ENCODE measurements at places on chromosomes 2 and 18.

- H3K4me1 ChIP-seq, result peaks cover 4% of the 10 kb centered on the region
- no peaks in the 10 kb centered on the region for H3K36me3 ChIP-seq
- H3K27me3 ChIP-seq, result no peaks in the 10 kb centered on the region
- no peak overlapping the region for H3K4me3 ChIP-seq
- no peak overlapping the region for H3K27ac ChIP-seq
- no peak for DNase-seq
Observed at GRCh38 chr2:119701352-119701751, 22.4 kb downstream of the TMEM177 start.

DNA sequence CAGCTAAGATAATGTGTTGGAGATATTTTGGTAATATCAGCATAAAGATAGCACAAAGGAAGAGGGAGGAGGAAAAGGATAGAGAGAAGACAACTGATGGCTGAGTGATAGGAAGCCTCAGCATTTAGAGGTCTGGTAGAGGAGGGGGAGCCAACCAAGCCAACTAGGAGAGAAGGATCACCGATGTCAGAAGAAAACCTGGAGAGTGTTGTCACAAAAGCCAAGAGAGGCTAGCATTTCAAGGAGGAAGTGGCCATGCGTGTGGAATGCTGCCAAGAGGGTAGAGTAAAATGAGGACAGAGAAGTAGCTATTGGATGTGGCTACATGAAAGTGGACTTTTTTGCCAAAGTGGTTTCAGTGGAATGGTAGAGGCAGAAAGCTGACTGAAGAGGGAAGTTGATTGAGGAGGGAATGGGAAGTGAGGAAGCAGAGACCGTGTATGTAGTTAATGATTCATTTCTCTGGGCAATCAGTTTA lies 34.3 kb downstream of the LCLAT1 start:
- H3K4me1 ChIP-seq, result no peaks in the 10 kb centered on the region
- H3K27me3 ChIP-seq, result no peaks in the 10 kb centered on the region
- H3K36me3 ChIP-seq, result no peaks in the 10 kb centered on the region
- H3K4me3 ChIP-seq, result no peak overlapping the region
- DNase-seq, result peak; percentile 41
- H3K27ac ChIP-seq, result no peak overlapping the region

GRCh38 chr2:101114268-101114783 lies 36.9 kb downstream of the TBC1D8 start:
- H3K4me3 ChIP-seq, result no peak overlapping the region
- no peak for DNase-seq
- no peak overlapping the region for H3K27ac ChIP-seq
- no peaks in the 10 kb centered on the region for H3K36me3 ChIP-seq

- H3K27me3 ChIP-seq, result no peaks in the 10 kb centered on the region
- H3K4me1 ChIP-seq, result no peaks in the 10 kb centered on the region
- no peaks in the 10 kb centered on the region for H3K36me3 ChIP-seq
- no peak overlapping the region for H3K4me3 ChIP-seq
Observed at GRCh38 chr18:1464444-1465217, 560.0 kb downstream of the ADCYAP1 start.

DNA sequence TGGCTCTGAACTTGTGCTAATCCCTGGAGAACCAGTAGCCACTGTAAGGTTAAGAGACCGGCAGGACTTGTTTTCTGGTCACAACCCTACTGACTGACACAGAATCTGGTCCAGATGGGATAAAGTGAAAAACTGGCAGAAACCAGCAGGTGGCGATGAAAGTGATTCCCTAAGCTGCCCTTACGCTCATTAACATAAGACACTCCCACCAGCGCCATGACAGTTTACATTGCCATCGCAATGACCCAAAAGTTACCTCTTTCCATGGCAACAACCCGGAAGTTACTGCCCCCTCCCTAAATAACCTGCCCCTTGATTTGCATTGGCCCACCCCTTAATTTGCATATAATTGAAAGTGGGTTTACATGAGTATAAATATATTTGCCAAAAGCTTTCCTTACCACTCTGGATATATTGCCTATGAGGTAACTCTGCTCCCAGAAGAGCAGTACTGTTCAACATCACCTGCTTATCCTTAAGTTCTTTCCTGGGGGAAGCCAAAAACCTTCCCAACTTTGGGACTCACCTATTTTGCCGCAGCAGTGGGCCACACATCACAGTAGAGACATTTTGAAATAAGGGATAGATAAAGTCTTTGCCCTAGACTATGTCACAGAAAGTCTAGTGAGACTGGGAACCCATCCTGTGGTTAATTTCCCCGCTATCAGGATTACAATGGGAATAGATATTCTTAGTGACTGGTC lies 35.8 kb upstream of the AFF3 start:
- peak; percentile 72 for DNase-seq
- H3K4me3 ChIP-seq, result no peak overlapping the region
- H3K27me3 ChIP-seq, result no peaks in the 10 kb centered on the region
- no peaks in the 10 kb centered on the region for H3K36me3 ChIP-seq

All from adrenal gland (tissue), 19 donors.